ENCODE measurements at places on chromosomes 2 and 18.

DNA sequence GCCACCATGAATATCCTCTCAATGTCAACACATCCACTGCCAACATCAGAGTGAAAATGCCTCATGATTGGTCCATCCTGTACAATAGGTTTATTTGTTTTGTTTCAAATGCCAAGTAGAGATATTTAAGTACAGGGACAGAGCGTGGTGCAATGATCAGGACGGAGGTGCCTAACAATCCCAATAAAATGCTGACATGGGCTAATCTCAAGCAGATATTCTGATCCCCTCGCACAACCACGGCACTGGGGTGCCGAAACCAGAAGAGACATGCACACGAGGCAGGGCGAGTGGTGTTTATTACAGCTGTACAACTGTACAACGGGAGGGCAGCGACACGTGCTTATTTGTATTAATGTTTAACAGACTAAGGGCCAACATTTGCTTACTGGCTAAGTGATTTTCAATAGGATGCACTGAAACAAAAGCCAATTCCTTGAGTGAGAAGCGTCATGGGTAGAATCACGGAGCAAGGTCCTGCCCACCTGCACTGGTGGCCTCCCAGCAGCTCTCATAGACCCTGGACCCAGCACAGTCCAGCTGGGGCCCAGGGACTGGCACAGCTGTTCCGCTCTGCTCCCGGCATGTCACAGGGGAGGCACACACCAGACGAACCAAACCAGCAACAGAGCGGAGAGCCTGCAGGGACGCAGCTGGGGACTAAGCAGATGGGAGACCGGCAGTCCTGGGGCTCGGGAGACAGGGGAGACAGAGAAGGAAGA lies 101.4 kb downstream of the HDAC4 start:
- no peak for DNase-seq

DNA sequence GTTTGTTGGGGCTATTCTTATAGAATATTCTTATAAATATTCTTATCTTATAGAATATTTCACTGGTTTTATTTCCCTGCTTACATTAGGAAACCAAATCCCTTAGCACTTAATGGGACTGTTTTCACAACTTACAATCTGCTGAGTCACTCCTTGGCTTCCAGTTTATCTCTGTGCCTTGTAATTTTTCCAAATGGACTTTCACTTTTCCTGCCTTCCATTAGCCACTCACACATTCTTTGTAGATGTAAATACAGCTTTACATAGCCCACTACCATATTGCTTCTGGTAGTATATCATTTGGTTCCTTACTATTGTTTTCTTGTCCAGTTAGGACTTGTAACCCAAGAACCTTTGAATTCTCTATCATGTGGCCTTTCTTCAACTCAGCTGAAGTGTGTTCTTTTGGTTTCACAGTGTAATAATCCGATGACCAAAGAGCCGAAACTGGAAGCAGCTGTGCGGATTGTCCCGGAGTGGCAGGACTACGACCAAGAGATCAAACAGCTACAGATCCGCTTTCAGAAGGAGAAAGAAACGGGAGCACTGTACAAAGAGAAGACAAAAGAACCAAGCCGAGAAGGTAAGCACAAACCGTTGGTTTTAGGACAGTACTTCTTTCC lies 96.1 kb downstream of the UGGT1 start:
- no peak for DNase-seq

GRCh38 chr18:46696268-46696667 lies 39.2 kb upstream of the LOXHD1 start:
- DNase-seq, result no peak

DNA sequence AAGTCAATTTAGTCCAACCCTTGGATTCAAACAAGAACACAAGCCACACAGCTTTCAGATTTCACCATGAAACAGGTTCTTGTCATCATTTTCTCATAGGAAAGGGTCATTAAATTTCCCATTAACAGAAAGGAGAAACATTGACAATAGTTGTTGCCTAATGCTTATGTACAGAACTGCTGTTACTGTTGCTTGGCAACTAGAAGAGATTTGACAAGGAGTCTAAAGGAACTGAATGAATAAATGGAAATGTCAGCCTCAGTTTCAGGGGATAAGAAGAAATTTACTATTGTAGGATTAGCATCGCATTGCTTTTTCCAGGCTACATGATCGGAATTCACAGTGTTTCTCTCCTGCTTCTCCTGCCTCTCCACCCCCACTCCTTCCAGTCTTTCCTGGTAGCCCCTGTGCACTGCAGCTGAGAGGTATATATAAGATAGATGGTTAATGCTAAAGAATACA lies 90.3 kb downstream of the SPATS2L start:
- DNase-seq, result no peak

DNA sequence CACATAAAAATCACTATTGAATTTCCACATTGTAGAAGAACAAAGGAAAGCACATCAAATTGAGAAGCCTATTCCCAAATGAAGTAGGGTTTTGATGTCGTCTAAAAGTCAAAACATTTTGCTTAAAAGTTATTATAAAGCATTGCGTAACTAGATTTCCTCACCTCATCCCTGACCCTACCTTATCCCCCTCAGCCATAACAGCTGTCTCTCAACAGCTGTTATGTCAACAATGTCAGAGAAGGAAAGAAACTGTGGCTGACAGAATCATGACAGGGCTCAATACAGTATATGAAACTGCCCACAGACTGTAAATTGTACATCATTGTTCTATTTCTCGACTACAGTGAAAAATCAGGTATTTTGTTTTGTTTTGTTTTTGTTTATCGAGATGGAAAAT lies 63.0 kb upstream of the ACVR1C start:
- DNase-seq, result no peak

DNA sequence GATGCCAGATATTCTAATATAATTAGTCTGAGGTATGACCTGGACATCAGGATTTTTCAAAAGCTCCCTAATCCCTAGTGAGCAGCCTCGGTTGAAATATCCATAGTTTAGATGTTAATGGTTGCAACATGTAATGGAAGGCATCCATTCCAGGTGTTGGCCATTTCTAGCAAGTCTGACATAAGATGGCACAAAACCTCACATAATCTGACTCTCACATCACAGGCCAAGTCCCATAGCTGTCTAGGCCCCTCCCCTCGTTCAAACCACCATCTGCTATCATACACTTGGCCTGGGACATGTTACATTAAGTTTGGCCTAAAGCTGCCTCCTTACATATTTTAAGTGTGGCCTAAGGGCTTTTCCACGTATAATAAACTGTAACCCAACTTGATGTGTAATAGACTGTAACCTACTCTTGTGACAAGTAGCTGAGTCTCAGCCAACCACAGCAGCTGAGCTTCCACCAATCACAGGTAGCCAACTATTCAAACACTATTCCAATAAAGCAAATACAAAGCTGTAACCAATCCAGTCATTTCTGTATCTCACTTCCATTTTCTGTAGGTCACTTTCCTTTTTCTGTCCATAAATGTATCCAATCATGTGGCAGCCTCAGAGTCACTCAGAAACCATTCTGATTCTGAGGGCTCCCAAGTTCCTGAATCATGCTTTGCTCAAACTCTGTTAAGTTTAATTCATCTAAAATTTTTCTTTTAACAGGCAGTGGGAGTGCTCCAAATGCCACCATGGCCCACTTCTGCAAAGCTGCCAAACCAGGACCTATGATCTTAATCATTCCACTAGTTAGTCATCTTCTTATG lies 59.4 kb downstream of the ADD2 start:
- no peak for DNase-seq

DNA sequence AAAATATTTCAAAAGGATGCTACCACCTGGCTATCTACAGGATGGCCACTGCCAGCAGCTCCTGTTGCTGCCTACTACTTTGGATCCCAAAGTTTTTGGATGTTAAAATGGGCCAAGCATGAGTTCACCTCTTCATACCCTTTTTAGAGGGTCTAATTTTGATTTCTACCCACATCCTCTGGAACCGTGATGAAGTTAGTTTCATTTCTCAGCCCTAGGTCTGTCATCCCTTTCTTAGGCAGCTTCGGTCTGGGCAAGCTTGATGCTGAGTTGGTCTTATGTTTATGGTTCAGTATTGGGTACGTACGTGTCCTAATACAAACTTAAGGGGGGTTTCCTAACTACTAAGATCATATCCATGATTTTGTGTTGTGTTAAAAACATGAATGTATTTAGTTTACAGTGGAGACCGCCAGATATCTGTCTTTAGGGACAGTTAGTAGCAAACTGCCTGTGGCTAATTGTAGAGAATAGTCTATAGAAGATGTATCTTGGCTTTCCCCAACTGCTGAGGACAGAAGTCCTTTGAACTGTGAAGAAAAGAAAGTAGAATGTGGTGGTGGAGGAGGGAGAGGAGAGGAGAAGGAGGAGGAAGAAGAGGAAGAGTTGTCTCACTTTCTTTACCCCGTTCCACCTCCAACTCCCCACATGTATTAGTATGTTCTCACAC lies 184.9 kb downstream of the UBE2E3 start:
- DNase-seq, result no peak

DNA sequence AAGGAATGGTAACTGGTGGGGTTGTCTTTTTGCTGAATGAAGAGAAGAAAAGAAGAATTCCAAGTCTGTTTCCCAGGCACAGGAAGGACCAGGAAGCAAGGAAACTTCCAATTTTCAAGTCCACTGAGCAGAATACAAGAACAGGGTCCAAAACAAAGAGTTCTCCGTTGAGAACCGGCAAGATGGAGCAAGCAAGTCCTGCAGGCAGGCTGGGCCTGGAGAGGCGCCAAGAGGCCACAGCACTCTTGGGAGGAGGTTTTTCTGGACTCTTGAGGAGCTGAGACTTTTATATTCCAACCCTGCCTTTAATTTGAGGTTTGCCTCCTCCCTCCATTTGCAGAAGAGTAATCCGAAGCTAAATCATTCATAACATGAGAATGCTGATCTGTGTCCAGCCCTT lies 224.5 kb downstream of the IKZF2 start:
- no peak for DNase-seq

DNA sequence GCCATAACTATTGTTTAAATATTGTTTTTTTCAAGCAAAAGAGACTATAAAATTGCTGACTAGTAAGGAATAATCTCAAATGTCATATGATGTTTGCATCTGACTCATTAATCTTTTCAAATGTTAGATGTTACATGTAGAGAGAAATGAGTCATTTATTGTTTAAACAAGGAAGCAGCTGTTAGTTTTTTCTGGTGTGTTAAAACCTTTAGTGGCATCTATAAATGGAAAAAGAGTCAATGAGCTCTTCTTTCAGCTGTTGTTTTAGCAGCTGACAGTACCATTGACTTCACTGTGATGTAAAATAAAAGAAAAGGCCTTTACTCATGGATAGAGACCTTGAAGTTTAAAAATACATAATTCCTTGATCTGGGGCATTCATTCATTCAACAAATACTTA lies 1.8 kb upstream of the KLHL41 start:
- no peak for DNase-seq

DNA sequence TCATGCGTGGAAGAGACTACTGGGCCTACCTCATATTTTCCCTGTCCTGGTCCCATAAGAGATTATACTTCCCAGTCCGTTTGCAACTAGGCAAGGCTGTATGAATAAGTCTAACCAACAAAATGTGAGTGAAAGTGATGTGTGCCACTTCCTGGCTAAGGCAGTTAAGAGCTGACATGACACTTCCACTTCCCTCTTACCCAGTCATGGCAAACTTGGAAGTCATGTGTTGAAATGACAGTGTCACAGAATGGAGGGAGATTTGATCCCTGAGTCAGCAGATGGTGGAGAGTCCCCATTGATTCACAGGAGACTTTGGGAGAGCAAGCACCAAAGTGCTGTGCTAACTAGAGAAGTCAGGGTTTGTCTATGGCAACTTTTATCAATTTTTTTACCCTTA lies 36.4 kb downstream of the TACR1 start:
- no peak for DNase-seq

GRCh38 chr2:109128048-109128615 lies 873 bp upstream of the SH3RF3 start:
- peak; percentile 31 for DNase-seq

- no peak for DNase-seq
Observed at GRCh38 chr18:57561728-57562423, 24.6 kb downstream of the FECH start.

DNA sequence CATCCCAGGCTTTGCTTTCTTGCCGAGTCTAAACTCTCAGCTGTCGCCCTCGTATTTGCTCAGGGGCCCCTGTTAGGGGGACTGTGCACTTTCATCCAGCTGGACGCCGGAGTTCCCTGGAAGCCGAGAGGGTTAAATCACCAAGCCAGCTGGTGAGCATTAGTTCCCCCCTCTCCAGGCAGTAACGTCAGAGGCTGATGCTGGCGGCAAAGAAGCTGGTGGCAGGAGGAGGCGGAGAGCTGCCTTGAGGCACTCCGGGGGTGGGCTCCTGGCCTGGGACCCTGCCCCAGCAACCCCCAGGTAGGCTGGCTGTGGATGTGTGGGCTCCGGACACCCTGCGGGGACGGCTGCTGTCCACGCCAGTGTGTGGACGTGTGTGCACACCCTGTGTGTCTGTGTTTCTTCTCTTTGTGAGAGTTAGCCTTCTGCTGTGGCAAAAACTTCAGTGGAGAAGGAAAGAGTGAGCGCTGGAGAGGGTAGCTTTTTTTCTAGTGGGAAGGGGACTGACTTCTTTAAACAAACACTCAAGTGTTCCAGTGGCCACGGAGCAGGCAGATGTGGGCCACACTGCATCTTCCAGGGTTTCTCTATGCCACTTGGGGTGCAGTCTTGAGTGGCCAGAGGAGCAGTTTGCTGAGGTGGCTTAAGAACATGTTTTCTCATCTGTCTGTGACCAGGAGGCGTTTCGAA lies 84.7 kb downstream of the GLI2 start:
- DNase-seq, result no peak

GRCh38 chr2:72325592-72326422 lies 178.1 kb upstream of the CYP26B1 start:
- DNase-seq, result no peak

- DNase-seq, result no peak
Observed at GRCh38 chr2:239522002-239522739, 121.4 kb upstream of the HDAC4 start.

DNA sequence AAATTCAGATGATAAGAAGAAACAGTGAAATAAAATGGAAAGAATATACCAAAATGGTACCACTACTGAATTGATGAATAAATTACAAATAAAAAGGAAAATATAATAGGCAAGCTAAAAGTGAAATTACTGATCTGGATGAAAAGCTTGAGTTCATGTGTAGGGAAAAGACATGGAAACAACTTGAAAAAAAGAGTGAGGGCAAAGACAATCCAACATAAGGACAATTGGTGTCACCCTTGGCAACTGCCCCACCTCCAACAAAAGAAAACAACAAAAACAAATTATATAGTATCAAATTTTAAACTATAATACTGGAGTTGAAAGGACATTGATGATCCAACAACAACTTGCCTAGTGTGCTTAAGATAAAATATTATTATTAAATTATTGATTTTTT lies 37.6 kb downstream of the PPP1R1C start:
- no peak for DNase-seq

GRCh38 chr18:22485808-22486244 lies 68.1 kb upstream of the CTAGE1 start:
- no peak for DNase-seq

DNA sequence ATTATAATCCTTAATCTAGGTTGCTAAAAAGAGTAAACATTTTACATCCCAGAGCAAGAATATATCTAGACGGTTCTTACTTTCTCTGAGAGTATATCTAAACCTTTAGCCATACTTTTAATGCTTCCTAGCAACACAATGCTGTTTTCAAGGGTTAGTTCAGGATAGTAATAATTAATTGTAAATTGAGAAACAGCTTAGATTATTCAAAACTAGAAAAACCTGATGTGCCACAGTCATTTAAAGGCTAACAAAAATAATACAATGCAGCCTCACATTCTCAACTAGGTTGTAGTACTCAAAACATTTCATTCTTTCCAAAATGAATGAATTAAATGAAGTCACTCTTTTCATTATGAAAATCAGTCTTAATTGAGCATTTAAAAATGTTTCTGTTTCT lies 103.2 kb upstream of the OTX1 start:
- DNase-seq, result no peak

- DNase-seq, result no peak
Observed at GRCh38 chr2:232880764-232881351, 10.8 kb downstream of the SNORC start.
